ENCODE measurements at places on chromosomes 2 and 18. TPM values are rescaled to one million over a fixed set of nuclear protein-coding genes. Genes with fewer than 3 reads are reported as not detected.

DNA sequence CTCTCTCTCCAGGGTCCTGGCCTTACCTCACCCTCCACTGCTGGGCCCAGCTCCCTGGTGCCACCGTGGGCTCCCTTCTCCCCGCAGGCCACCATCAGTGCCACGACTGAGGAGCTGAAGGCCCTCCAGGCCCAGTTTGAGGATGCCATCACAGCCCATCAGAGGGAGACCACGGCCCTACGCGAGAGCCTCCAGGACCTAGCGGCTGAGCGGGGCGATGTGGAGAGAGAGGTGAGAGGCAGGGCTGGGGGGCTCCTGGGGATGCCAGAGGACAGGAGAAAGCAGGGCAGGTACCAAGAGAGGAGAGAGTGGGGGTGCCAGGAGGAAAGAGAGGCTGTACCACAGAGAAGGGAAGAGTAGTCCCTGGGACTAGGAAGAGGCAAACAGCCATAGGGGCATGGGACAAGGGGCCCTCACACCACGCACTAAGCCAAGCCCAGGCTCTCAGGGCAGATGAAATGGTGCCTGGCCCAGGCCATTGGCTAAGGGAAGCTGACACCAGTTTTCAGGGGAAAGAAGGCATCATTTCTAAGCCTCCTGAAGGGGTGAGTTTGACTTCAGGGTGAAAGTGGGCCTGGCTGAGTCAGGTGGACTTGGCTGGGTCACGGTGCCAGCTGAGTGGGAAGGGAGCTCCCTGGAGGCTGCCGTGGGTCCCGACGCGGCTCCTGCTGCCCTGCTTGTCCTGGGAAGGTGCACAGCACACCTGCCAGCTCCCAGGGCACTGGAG, 39.0 kb upstream of the SNED1 start:
- no peak for DNase-seq

The LDLRAD4 gene
- total RNA-seq, result not detected

DNA sequence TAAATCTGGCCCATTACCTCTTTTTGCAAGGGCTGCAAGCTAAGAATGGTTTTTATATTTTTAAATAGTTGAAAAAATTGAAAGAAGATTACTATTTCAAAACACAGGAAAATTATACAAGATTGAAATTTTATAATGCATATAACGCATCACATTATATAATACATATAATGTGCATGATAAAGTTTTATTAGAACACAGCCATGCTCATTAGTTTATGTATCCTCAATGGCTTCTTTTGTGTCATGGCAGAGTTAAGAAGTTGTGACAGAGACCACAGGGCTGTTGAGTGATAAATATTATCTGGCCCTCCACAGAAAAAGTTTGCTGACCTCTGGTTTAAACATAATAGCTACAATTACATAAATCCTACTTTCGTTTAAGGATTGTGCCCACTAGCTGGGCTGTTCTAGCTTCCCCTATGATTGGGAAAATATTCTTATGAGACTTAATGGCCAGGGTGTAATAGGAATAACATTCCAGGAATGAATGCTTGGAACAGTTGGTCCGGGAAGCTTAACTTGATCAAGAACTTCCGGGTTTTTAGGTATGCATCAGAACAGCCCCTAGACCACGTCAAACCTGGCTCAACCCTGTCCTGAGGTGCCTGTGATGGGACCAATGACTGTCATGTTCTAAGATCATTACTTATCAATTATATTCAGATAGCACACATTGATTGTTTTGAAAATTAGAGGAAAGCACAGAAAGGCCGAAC, 98.7 kb upstream of the LPIN2 start:
- DNase-seq, result no peak

The QPCT gene
- not detected for total RNA-seq

DNA sequence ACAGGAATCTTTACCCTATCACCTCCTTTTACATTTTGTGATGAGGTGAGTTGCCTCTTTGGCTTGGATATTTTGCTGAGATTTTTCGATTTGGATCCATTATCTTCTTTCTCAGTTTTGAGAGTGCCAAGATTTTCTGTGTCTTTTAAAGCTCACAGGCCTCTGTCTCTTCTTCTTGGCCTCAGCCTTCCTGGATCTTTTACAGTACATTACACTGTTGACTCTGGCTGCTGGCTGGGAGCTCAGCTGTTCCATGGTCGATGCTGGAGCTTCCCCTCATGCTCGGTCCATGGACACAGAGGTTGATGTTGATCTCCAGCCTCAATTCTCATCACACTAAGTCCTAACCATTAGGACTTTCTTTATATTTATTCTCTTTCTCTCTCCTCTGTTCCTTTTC, 332.8 kb upstream of the UBE2E3 start:
- no peak for DNase-seq

DNA sequence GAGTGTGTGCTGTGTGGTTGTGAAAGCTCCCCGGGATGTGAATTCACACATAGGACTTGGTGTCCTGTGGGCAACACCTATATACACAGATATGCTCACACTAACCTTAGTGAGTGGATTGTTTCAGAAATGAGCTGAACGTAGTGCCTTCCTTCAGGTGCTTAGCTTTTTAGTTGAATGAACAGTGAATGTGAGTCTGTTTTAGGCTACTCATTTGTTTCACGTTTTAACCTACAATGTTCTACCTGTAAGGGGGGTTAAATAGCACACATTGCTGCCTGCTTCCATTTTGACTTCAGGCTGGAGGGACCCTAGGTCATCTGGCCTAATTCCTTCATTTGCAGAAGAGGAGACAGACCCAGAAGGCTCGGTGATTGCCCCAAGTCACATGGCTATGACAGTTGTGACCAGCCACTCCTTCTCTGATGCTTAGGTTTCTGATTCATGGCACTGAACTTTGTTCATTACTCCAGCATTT, 1.0 kb downstream of the PLEK start:
- DNase-seq, result no peak

GRCh38 chr2:20434588-20435294, 12.1 kb upstream of the RHOB start:
- no peak for DNase-seq

GRCh38 chr18:58045242-58046092, 1.4 kb downstream of the NEDD4L start:
- peak; percentile 86 for DNase-seq

DNA sequence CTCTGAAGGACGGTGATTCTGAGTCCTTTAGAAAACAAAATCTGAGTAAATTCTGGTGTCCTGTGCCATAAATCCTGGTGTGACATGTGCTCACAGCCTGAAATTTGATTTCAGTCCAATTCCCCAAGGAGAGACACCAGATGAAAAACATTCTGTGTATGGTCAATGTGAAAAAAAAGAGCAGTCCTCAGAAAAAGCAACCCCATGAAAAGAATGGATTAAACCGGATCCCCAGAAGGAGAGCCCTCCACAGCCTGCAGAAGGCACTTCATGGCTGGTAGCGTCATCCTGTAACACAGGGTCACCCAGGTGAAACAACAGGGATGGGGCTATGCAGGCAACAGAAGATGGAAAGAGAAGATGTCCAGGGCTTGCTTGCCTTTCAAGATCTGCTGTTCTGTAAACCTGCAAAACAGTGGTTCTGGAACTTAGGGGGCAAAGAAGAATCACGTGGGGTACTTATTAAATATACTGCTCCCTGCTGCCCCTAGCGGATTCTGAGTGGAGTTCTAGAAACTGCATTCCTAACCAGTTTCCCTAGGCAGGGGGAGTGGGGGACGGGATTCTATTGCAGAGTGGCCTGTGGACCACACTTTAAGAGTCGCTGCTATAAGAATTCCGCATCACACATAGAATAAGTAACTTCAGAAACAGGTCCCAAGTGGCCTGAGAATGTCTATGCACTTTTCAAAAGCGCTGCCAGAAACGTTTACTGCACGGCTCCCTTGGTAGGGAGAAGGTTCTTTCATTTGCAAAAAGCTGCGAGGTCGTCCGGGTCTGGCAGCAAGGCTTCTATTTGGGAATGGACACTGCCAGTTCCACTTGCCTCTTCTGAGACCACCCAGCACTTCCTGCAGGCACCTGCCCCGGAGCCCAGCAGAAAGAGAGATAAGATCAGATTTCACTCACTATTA, 118.9 kb upstream of the ARL5A start:
- peak; percentile 41 for DNase-seq

The COL5A2 gene
- 56.2 TPM for total RNA-seq

- DNase-seq, result no peak
These were observed 123.4 kb downstream of the RIF1 start for GRCh38 chr2:151533127-151533526.

GRCh38 chr2:172415865-172416183, 11.6 kb upstream of the ITGA6 start:
- no peak for DNase-seq

The EPB41L3 gene
- 39.5 TPM for total RNA-seq

- DNase-seq, result no peak
These were observed 412.2 kb downstream of the SPAG16 start for GRCh38 chr2:213696442-213696841.

The LINC00305 gene
- total RNA-seq, result not detected

The MAB21L4 gene
- total RNA-seq, result 1.0 TPM

GRCh38 chr2:152861349-152861942, 143.0 kb downstream of the ARL6IP6 start:
- peak; percentile 45 for DNase-seq

DNA sequence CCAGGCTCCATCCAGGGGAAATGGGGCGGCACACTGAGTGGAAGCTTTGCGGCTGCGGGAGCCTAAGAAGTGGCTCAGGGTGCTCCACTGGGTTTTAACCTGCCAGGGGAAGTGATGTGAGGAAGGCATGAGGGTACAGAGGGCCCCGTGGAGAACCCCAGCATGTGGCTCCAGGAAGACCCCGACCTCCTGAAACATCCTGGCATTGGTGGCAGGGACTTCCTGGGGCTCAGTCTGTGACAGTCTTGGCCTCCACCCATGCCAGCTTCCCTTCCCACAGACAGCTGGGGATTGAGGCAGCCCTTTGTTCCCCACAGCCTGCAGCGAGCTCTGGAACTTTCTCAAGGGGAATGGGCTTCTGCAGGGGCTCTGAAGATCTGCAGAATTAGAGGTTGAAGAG, 146.6 kb downstream of the TNS1 start:
- no peak for DNase-seq

- DNase-seq, result peak; percentile 87
These were observed 208.7 kb downstream of the ICOS start for GRCh38 chr2:204145263-204145751.

DNA sequence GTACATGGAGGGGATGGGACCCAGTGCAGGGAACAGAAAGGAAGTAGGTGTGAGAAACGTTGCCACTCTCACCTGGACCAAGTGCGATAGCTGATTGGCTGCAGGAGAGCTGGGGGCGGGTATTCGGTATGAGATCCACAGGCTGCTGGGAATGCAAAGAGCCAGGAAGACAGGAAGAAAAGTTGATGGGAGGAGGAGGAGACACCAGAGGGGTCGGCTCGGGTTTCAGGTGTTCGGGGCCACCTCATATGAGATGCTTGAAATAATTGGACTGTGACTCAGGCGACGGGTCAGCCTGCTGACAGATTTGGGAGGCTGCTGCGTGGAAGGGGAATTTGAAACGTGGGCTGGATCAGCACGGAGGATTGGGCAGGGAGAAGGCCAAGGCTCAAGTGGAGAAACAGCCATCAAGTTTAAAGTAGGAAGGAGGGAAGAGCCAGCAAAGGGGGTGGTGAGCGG, 65.1 kb downstream of the MRPS9 start:
- DNase-seq, result peak; percentile 92

The RGPD6 gene
- 17.6 TPM for total RNA-seq

- DNase-seq, result no peak
These were observed 58.2 kb downstream of the ICOS start for GRCh38 chr2:203994735-203995134.

The ANKRD30BL gene
- total RNA-seq, result not detected

The ASB18 gene
- total RNA-seq, result 0.15 TPM

- no peak for DNase-seq
These were observed 18.9 kb downstream of the NCAPH start for GRCh38 chr2:96354492-96354891.

The GPR35 gene
- 5.2 TPM for total RNA-seq

DNA sequence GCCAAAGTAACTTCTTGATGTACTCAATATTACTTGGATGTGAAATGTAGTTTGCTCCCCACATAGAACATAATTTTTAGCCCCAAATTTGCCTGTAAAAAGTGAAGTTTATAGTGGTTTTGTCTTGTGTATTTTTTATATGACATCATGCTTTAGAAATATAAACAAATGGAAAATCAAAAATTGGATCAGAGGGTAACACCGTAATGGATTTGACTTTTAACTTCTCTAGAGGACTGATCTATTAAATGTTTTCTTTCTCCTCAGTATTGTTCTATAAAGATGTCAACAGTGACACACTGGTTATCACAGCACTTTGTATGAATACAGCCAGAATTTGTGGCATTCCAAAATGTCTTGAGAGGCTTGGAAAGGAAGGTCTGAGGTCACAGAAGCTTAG, 45.6 kb upstream of the RASGRP3 start:
- DNase-seq, result no peak

The IL1RL1 gene
- 4.9 TPM for total RNA-seq

DNA sequence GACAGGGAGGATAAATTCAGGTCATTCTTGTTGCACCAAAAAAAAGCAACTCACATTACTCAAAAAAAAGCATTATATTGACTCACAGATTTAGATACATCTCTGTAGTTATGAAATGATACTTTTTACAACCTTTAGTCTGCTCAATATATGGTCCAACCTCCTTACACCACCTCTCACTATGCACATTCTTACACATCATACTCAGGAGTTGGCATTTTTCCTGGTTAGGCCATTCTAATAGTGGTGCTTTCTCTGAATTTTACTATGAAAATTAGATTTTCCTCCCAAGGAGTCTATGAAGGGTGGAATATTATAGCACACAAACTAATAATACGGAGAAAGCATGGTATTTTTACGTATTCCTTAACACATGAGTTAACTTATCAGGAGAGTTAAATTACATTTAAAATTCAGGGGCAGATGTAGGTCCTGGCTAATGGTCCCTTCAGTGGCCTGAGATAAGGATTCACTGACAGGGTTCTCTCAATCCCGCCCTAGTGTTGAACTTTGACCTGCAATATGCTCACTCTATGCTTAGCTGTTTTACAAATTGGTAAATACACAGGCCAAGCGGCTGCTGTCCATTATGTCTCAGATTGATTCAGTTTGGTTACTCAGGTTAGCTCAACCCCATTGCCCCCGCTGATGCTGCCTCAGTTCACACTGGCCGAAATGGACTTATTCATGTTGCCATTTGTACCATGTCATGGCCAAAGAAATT, 153.6 kb downstream of the NCKAP5 start:
- peak; percentile 28 for DNase-seq

GRCh38 chr2:6872394-6872793, 5.2 kb upstream of the RSAD2 start:
- no peak for DNase-seq

DNA sequence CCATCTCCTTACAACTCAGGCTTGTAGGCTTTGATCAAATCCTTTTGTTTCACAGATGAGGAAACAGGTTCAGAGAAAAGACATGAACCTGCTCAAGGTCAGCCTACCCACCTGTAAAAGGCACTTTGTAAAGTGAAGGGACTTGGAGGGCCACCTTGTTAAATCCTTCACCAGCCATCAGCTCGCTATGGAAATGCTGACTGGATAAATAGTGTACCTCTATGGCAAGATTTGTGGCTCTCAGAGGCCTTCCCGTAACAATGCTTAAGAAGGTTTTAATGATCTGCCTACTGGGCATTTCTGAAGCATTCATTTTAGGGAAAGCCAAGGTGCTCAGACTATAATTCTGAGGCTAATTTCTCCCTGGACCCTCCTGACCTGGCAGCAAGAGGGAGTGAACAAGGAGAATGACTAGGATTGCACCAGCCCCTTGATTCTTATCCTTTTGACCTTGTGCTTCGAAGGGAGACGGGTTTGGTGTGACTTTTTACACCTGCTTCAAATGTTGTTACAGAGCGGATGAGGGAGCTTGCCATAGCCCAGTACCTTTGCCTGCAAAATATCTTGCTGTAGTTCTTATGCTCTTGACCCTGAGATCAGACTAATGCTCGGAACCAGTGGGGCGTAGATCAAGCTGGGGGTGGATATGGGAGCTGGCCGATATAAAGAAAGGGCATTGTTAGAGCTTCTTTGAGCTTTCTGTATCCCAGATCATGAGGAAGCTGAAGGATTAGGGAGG, 90.9 kb upstream of the CXCR4 start:
- DNase-seq, result no peak

The FARSB gene
- 32.9 TPM for total RNA-seq

Measured in PC-3 (cell line).